Cardiac muscle cell (in vitro differentiated cells and primary cell): ENCODE measurements at places on chromosomes 13 and 19.

DNA sequence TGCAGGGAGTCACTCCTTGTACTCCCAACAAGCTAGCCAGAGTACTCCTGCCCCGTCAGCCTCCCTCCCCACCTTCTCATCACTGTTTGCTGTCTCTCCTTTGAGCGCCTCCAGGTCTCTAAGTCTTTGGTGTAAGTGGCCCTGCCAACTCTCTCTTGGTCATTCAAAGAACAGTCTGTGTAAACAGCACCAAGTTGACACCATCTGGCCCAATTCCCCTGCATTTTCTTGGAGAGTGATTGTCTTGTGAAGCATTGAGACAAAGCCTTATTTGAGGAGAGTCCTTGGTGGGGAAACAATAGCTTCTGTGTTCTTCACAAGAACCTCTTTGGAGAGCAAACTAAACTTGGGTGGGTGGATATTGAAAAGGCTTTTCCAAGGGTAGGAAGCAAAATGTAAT, 114.6 kb upstream of the RNF113B start:
- no peak for DNase-seq
- no peak overlapping the region for H3K4me3 ChIP-seq
- no peak overlapping the region for H3K27ac ChIP-seq
- no peaks in the 10 kb centered on the region for H3K27me3 ChIP-seq

DNA sequence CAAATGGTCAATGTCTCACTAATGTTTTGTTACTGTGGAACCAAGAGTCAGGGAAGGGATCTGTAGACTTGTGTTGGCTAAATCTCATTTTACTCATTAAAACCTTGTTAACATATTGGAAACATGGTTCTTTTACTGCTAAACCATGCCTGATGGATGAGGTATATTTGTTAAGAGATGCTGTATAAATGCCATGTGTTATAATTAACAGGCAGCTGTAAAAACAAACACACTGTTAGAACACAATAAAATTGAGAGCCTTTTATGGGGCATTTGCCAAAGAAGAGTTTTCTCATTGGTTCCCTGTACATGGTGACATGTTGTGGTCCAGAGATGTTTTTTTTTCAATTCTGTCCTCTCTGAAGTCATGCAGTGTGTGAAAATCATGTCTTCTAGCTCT, 121.9 kb downstream of the ESD start:
- H3K27me3 ChIP-seq: no peaks in the 10 kb centered on the region
- H3K4me3 ChIP-seq: no peak overlapping the region
- DNase-seq: no peak
- H3K36me3 ChIP-seq: no peaks in the 10 kb centered on the region
- H3K27ac ChIP-seq: peak overlapping the region; percentile 5

- peak; percentile 96 for DNase-seq
- no peaks in the 10 kb centered on the region for H3K27me3 ChIP-seq
- H3K27ac ChIP-seq: peak overlapping the region; percentile 99
- peaks cover 43% of the 10 kb centered on the region for H3K4me1 ChIP-seq
- H3K4me3 ChIP-seq: peak overlapping the region; percentile 68
- H3K36me3 ChIP-seq: peaks cover 13% of the 10 kb centered on the region
These were observed 759 bp downstream of the PPP1R15A start for GRCh38 chr19:48872884-48873475.

DNA sequence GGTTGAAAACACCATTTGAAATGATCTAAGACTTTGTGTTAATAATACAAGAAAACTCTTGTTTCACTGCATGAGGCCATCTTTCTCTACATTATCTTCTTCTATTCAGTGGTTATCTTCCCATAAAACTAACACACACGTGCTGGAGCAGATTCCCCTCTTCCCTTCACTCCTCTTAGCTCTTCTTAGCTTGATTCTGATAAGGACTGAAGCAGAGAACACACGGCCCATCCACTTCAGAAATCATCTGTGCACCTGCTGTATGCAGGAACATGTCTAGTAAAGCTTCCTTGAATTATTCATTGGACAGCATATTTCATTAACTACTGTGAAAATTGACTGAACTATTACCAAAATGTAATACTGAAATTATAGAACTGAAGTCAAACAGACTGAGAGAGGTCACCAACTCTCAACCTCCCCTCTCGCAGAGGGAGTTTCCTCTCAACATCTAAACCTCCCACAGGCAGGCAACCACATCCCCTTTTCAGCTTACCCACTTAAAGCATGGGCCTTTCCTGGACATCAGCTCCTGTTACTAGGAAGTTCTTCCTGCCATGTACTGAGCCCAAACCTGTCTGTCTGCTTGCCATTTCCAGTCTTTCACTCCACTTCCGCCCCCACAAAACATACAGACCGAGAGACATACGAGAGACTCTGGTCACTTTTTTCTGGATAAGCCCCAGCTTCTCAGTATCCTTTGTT, 113.9 kb downstream of the CRYL1 start:
- peaks cover 7% of the 10 kb centered on the region for H3K4me1 ChIP-seq
- no peak for DNase-seq
- H3K36me3 ChIP-seq: no peaks in the 10 kb centered on the region
- no peak overlapping the region for H3K4me3 ChIP-seq
- H3K27ac ChIP-seq: no peak overlapping the region
- H3K27me3 ChIP-seq: peaks cover 5% of the 10 kb centered on the region

- no peak overlapping the region for H3K27ac ChIP-seq
- H3K36me3 ChIP-seq: no peaks in the 10 kb centered on the region
- DNase-seq: no peak
- no peaks in the 10 kb centered on the region for H3K27me3 ChIP-seq
- H3K4me3 ChIP-seq: no peak overlapping the region
These were observed 6.3 kb upstream of the RFX1 start for GRCh38 chr19:14012378-14012915.

DNA sequence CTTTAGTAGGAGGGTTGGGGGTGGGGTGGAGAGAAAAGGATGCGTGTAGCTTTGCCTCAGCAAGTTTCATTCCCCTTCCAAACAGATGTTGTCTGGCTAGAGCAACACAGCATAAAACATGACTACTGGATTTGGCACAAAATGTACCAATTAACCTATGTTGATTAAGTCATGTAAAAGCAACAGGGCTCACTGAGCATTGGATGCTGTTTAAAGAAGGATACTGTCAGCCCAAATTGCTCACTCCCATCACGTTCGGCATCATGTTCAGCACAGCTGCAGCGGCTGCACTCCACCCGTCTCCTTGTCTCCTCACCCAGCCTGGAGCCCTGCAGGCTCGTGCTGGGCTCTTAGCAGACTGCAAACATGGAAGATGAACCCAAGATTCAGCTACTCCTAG, 77.5 kb downstream of the DLEU7 start:
- no peak overlapping the region for H3K27ac ChIP-seq
- no peak for DNase-seq
- no peaks in the 10 kb centered on the region for H3K36me3 ChIP-seq
- H3K4me1 ChIP-seq: no peaks in the 10 kb centered on the region
- H3K4me3 ChIP-seq: no peak overlapping the region
- no peaks in the 10 kb centered on the region for H3K27me3 ChIP-seq

DNA sequence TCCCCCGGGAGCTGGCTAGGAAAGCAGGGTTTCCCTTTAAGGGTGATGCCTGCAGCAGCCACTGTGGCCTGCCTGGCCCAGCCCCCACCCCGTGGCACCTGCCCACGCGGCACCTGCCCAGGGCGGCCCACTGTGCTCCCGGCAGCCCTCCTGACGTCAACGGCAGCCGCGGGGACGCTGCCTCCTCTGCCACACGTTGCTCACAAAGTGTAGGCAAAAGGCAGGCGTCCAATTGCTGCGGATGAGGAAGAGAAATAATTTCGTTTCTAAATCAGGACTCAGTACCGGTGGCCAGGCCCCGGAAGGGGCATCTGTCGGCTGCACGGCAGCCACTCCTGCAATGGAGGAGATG, 122.3 kb downstream of the URI1 start:
- no peaks in the 10 kb centered on the region for H3K4me1 ChIP-seq
- H3K36me3 ChIP-seq: no peaks in the 10 kb centered on the region
- no peaks in the 10 kb centered on the region for H3K27me3 ChIP-seq
- DNase-seq: no peak

GRCh38 chr13:99123101-99124045, 77.3 kb upstream of the UBAC2 start:
- no peak overlapping the region for H3K4me3 ChIP-seq
- H3K27ac ChIP-seq: no peak overlapping the region
- peak; percentile 10 for DNase-seq
- no peaks in the 10 kb centered on the region for H3K27me3 ChIP-seq
- no peaks in the 10 kb centered on the region for H3K36me3 ChIP-seq

DNA sequence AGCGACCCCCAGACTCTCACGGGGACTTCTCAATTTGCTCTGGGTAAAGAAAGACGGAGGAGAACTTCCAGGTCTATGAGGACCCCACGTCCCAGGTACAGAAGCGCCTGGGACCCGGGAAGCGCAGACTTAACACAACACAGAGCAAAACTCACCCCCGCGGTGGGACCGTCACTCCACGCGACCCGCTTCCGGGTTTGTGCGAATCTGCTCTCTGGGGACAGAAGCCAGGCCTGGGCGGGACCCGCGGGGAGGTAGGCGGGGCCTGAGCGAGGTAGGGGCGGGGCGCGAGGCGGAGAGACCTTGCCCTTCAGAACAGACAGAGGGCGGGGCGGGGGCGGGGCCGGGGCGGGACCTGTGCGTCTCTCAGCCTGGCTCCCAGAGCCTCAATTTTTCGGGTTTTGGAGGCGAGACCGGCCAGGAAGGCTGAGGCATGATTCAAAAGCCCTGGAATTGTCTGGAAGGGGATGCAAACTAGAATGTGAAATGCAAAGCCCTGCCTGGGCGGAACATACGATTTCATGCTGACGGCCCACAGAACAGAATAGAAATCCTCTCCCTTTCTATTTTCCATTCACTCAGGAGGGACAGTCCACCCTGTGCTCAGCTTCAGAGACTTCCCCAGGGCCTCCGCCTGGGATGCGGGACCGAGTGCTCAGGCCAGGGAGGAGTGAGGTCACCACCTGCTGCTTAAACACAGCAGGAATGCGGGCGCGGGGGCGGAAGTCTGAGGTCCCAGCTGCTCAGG, 19.3 kb upstream of the ZNF888 start:
- no peaks in the 10 kb centered on the region for H3K27me3 ChIP-seq
- no peaks in the 10 kb centered on the region for H3K36me3 ChIP-seq
- H3K4me1 ChIP-seq: peaks cover 3% of the 10 kb centered on the region

GRCh38 chr19:48926909-48927308, 6.6 kb upstream of the DHDH start:
- H3K4me3 ChIP-seq: no peak overlapping the region
- H3K27ac ChIP-seq: no peak overlapping the region
- H3K4me1 ChIP-seq: no peaks in the 10 kb centered on the region
- peaks cover under 1% of the 10 kb centered on the region for H3K27me3 ChIP-seq

GRCh38 chr19:28602675-28603298, 610.2 kb downstream of the UQCRFS1 start:
- no peak for DNase-seq
- no peak overlapping the region for H3K4me3 ChIP-seq

- H3K4me3 ChIP-seq: peak overlapping the region; percentile 92
- H3K36me3 ChIP-seq: no peaks in the 10 kb centered on the region
- H3K27ac ChIP-seq: no peak overlapping the region
- DNase-seq: peak; percentile 82
These were observed 776 bp upstream of the NCLN start for GRCh38 chr19:3184847-3185460.

DNA sequence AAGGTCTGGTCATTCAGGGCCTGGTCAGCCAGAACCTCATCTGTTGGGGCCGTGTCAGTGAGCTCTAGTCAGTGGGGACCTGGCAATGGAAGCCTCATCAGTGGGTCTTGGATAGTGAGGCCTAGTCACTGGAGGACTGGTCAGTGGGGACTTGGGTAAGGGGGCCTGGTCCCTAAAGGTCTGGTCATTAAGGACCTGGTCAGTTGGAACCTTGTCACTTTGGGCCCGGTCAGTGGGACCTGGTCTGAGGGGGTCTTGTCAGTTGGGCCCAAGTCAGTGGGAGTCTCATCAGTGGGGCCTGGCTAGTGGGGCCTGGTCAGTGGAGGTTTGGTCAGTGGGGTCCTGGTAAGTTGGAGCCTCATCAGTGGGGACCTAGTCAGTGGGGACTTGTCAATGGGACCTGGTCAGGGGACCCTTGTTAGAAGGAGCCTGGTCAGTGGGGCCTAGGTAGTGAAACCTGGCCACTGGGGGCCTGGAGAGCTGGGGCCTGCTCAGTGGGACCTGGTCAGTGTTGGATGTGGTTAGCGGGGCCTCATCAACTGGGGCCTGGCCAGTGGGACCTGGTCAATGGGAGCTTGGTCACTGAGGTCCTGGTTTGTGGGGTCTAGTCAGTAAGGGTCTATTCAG, 43.7 kb upstream of the TPM4 start:
- no peaks in the 10 kb centered on the region for H3K4me1 ChIP-seq
- no peaks in the 10 kb centered on the region for H3K27me3 ChIP-seq
- H3K27ac ChIP-seq: no peak overlapping the region
- no peaks in the 10 kb centered on the region for H3K36me3 ChIP-seq

DNA sequence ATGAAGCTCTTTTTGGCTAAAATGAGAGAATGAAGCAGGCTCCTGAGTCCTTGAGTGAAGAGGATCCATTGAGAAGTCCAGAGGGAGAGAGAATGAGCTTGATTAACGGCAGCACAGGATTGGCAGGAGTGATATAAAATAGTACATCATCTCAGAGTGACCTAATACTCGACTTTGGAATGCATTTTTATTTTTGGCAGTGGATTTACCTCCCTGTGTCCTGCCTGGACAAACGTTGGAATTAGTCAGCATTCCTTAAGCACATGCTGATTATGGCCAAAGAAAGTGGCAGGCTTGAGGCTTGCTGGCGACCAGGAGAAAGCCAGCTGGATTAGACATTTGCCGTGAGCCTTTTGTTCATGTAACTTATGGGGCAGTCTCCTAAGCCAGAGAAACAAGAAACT, 22.9 kb downstream of the LRCH1 start:
- H3K4me3 ChIP-seq: no peak overlapping the region
- no peaks in the 10 kb centered on the region for H3K27me3 ChIP-seq
- peaks cover 69% of the 10 kb centered on the region for H3K4me1 ChIP-seq

DNA sequence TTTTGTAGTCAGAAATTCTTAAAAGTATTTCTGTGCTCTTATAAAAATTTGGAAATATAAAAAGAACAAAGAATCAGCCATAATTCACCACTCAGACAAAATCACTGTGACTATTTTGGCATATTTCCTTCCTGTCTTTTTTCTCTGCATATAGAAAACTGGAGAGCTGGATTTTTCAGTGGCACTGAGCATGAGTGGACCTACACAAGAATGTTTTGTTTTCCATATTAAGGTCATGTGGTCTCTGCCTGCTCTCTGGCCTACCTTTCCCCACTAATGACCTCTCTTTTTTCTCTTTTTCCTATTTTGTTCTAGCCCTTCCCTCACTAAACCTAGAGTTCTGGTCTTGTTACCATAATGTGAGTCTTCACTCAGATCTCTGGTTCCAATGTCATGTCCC, 17.6 kb upstream of the USP12 start:
- no peak overlapping the region for H3K4me3 ChIP-seq
- no peak overlapping the region for H3K27ac ChIP-seq
- no peaks in the 10 kb centered on the region for H3K27me3 ChIP-seq
- H3K36me3 ChIP-seq: no peaks in the 10 kb centered on the region
